ENCODE measurements at places on chromosomes 7 and 10.

GRCh38 chr10:131043039-131043691 is 268.4 kb downstream of the TCERG1L start:
- no peak for DNase-seq

DNA sequence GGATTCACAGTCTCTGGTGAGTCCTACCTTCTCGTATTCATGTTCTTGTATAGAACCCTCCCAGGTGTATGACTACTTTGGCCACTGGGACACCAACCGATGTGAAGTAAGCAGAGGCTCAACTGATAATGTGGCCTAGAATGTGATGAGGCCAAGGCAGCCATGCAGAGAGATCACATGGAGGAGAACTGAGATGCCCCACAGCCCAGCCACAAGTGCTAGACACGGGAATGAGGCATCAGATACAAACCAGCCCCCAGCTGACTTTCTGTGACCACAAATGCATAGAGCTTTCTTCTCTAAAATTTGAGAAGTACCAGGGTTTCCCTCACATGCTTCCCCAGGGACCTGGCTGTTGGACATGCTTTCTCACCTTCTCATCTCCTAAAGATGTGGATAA is 375.7 kb downstream of the CCSER2 start:
- DNase-seq: no peak

DNA sequence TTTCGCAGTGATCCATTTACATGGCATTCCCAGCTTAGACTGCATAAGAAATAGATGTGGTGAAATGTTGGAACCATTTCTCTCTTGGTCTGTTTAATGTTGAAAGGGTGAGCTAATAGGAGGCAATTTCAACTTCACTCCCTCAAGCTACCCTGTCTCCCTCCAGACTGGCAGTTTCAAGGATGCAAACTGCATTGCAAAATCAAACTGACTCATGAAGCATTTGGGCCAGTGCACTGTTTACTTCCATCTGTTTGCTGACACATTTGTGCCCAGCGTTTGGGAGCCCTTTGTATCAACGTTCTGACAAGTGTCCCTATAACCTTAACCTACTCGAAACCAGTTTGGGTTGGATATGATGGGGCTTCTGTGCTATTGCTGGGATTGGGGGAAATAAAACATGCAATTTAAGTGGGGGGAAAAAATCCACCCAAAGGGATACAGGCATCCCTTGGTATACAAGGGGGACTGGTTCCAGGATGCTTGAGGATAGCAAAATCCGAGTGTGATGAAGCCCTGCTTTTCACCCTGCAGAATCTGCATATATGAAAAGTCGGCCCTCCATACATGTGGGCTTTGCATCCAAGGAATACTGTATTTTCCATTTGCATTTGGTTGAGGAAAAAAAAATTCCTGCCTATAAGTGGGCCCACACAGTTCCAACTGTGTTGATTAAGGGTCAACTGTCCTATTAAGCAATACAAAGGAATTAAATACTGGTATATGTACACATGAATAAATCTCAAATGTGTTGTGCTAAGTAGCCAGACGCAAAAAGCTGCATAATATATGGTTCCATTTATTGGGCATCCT is 15.6 kb downstream of the RHEB start:
- no peak for DNase-seq

GRCh38 chr10:9175200-9175599 is 1120.7 kb downstream of the GATA3 start:
- no peak for DNase-seq

- DNase-seq: no peak
Measured at GRCh38 chr10:18140149-18140956, at the start of gene CACNB2. TSS of gene CACNB2 (plus strand) at chr10:18140424.

- no peak for DNase-seq
Measured at GRCh38 chr10:132698761-132699391, 87.1 kb downstream of the NKX6-2 start.
